ENCODE measurements at places on chromosomes 11 and 22. TPM values are rescaled to one million over a fixed set of nuclear protein-coding genes. Genes with fewer than 3 reads are reported as not detected.

The F2 gene
- total RNA-seq = 0.19 TPM

The FIBIN gene
- 45.4 TPM for total RNA-seq

The BARX2 gene
- total RNA-seq = not detected

The PRDM11 gene
- 25.4 TPM for total RNA-seq

The MAPK12 gene
- total RNA-seq = 24.8 TPM

The APOBEC3H gene
- total RNA-seq = not detected

The RFPL1 gene
- not detected for total RNA-seq

The OR52E8 gene
- total RNA-seq = not detected

- DNase-seq = no peak
- H3K4me3 ChIP-seq = no peak overlapping the region
- H3K36me3 ChIP-seq = no peaks in the 10 kb centered on the region
- H3K4me1 ChIP-seq = no peaks in the 10 kb centered on the region
- H3K27ac ChIP-seq = no peak overlapping the region
Measured at GRCh38 chr22:16949561-16949960, 58.5 kb downstream of the GAB4 start.

- no peaks in the 10 kb centered on the region for H3K36me3 ChIP-seq
- no peak overlapping the region for H3K27ac ChIP-seq
- H3K4me3 ChIP-seq = no peak overlapping the region
- no peak for DNase-seq
- H3K4me1 ChIP-seq = peaks cover 4% of the 10 kb centered on the region
Measured at GRCh38 chr11:82732348-82732733, 1.3 kb downstream of the FAM181B start.

GRCh38 chr11:72816404-72816990 is 2.3 kb downstream of the ATG16L2 start:
- H3K4me1 ChIP-seq = peaks cover 35% of the 10 kb centered on the region
- no peaks in the 10 kb centered on the region for H3K27me3 ChIP-seq
- DNase-seq = no peak
- peak overlapping the region; percentile 18 for H3K4me3 ChIP-seq
- no peak overlapping the region for H3K27ac ChIP-seq

- H3K27me3 ChIP-seq = no peaks in the 10 kb centered on the region
- no peak overlapping the region for H3K27ac ChIP-seq
- H3K4me3 ChIP-seq = no peak overlapping the region
Measured at GRCh38 chr11:27913650-27914049, 194.3 kb downstream of the KIF18A start.

- H3K36me3 ChIP-seq = peaks cover 2% of the 10 kb centered on the region
- no peak overlapping the region for H3K27ac ChIP-seq
- peaks cover 41% of the 10 kb centered on the region for H3K4me1 ChIP-seq
Measured at GRCh38 chr11:100793525-100793924, 106.4 kb downstream of the ARHGAP42 start.

GRCh38 chr11:110891411-110891810 is 179.2 kb upstream of the ARHGAP20 start:
- no peak for DNase-seq
- peaks cover 2% of the 10 kb centered on the region for H3K4me1 ChIP-seq
- H3K27me3 ChIP-seq = peaks cover 3% of the 10 kb centered on the region
- H3K36me3 ChIP-seq = no peaks in the 10 kb centered on the region
- H3K27ac ChIP-seq = no peak overlapping the region

- no peak overlapping the region for H3K4me3 ChIP-seq
- H3K27me3 ChIP-seq = no peaks in the 10 kb centered on the region
- no peak overlapping the region for H3K27ac ChIP-seq
- DNase-seq = no peak
- H3K4me1 ChIP-seq = peaks cover 3% of the 10 kb centered on the region
- peaks cover 22% of the 10 kb centered on the region for H3K36me3 ChIP-seq
Measured at GRCh38 chr11:66432597-66432996, 6.1 kb downstream of the MRPL11 start.

GRCh38 chr11:17954395-17955252 is 58.2 kb downstream of the SERGEF start:
- no peaks in the 10 kb centered on the region for H3K27me3 ChIP-seq
- peaks cover 31% of the 10 kb centered on the region for H3K36me3 ChIP-seq
- H3K4me1 ChIP-seq = no peaks in the 10 kb centered on the region
- no peak for DNase-seq
- H3K27ac ChIP-seq = no peak overlapping the region
- no peak overlapping the region for H3K4me3 ChIP-seq

- H3K27ac ChIP-seq = no peak overlapping the region
- H3K4me3 ChIP-seq = no peak overlapping the region
- no peaks in the 10 kb centered on the region for H3K27me3 ChIP-seq
- H3K36me3 ChIP-seq = no peaks in the 10 kb centered on the region
Measured at GRCh38 chr22:49951000-49951677, 9.4 kb upstream of the PIM3 start.

- H3K27me3 ChIP-seq = no peaks in the 10 kb centered on the region
- no peaks in the 10 kb centered on the region for H3K4me1 ChIP-seq
- H3K27ac ChIP-seq = no peak overlapping the region
- no peak for DNase-seq
- peaks cover 22% of the 10 kb centered on the region for H3K36me3 ChIP-seq
Measured at GRCh38 chr11:44159848-44160721, 64.6 kb downstream of the EXT2 start.

GRCh38 chr11:73323464-73323863 is 15.4 kb downstream of the ARHGEF17 start:
- DNase-seq = no peak
- H3K27me3 ChIP-seq = no peaks in the 10 kb centered on the region
- peaks cover 8% of the 10 kb centered on the region for H3K36me3 ChIP-seq
- H3K4me3 ChIP-seq = no peak overlapping the region
- H3K27ac ChIP-seq = peak overlapping the region; percentile 91
- peaks cover 92% of the 10 kb centered on the region for H3K4me1 ChIP-seq

DNA sequence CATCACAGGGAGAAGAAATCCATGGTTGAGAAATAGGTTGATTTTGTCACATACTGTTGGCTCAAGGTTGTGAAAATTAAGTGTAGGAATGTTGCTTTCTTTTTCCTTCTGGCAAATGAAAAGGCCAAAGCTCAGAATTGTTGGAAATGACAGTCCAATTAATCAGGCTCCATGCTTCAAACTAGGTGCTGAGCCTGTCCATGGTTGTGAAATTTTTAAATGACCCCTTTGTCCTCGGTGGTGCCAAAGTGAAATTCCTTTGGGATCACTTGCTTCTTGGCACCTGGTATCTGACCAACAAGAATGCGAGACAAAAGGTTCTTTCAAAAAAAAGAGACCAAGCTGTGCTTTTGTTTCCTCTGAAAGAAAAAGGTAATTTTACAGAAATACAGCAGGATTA is 451.9 kb downstream of the ETS1 start:
- peaks cover 2% of the 10 kb centered on the region for H3K27me3 ChIP-seq
- H3K27ac ChIP-seq = no peak overlapping the region
- no peak for DNase-seq
- peaks cover 5% of the 10 kb centered on the region for H3K36me3 ChIP-seq
- no peak overlapping the region for H3K4me3 ChIP-seq

GRCh38 chr11:118436639-118437207 is 431 bp downstream of the KMT2A start:
- H3K4me1 ChIP-seq = peaks cover 53% of the 10 kb centered on the region
- no peak for DNase-seq
- peaks cover 5% of the 10 kb centered on the region for H3K36me3 ChIP-seq
- no peaks in the 10 kb centered on the region for H3K27me3 ChIP-seq
- H3K27ac ChIP-seq = peak overlapping the region; percentile 90
- H3K4me3 ChIP-seq = peak overlapping the region; percentile 89

- peaks cover 73% of the 10 kb centered on the region for H3K4me1 ChIP-seq
- H3K27ac ChIP-seq = peak overlapping the region; percentile 63
- no peaks in the 10 kb centered on the region for H3K27me3 ChIP-seq
- no peak for DNase-seq
- H3K4me3 ChIP-seq = no peak overlapping the region
- H3K36me3 ChIP-seq = peaks cover 2% of the 10 kb centered on the region
Measured at GRCh38 chr11:35158701-35159510, 19.9 kb downstream of the CD44 start.

GRCh38 chr11:121933294-121933693 is 182.7 kb downstream of the BLID start:
- H3K4me1 ChIP-seq = peaks cover 15% of the 10 kb centered on the region
- DNase-seq = no peak
- H3K4me3 ChIP-seq = no peak overlapping the region
- no peak overlapping the region for H3K27ac ChIP-seq
- no peaks in the 10 kb centered on the region for H3K36me3 ChIP-seq

GRCh38 chr22:31144223-31144622 is 3.9 kb upstream of the PLA2G3 start:
- H3K4me1 ChIP-seq = peaks cover 17% of the 10 kb centered on the region
- H3K36me3 ChIP-seq = no peaks in the 10 kb centered on the region
- no peak for DNase-seq
- peaks cover 7% of the 10 kb centered on the region for H3K27me3 ChIP-seq
- no peak overlapping the region for H3K27ac ChIP-seq

DNA sequence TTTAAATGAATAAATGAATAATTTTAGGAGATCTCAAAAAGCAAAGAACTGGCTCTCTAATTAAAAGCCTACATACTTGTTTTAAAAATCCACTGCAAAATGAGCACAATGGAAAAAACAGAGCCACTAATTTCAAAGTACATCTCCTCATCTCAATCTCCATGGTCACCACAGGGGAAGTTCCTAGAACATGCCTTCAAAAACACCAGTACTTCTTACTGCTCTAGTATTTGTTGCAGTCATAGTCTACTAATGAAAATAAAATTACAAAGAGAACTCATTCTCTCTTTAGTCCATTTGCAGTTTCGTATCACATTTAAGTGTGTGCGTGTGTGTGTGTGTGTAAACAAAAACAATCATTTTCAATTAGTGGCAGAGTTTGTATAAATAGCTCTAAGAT is 54.0 kb downstream of the PIK3C2A start:
- no peaks in the 10 kb centered on the region for H3K27me3 ChIP-seq
- no peak overlapping the region for H3K27ac ChIP-seq
- no peaks in the 10 kb centered on the region for H3K4me1 ChIP-seq
- no peak for DNase-seq
- no peak overlapping the region for H3K4me3 ChIP-seq

- H3K27ac ChIP-seq = no peak overlapping the region
- no peaks in the 10 kb centered on the region for H3K36me3 ChIP-seq
- no peaks in the 10 kb centered on the region for H3K27me3 ChIP-seq
- H3K4me1 ChIP-seq = peaks cover 15% of the 10 kb centered on the region
- DNase-seq = no peak
Measured at GRCh38 chr11:75319035-75319877, 32.2 kb downstream of the ARRB1 start.

DNA sequence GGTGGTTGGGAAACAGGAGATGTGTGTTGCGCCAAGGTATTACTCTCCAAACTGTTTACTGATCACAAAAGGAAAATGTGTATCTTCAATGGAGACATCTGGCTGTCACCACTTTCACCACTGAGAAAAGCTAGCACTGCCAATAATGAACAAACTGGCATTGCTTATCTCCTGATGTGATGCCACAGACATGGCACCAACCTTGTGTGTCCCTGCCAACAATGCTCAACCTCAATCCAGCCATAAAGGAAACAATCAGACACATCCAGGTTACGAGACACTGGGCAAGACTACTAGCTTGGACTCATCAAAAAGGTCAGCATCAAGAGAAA is 28.1 kb downstream of the GNB1L start:
- no peaks in the 10 kb centered on the region for H3K27me3 ChIP-seq
- H3K36me3 ChIP-seq = peaks cover 2% of the 10 kb centered on the region
- DNase-seq = no peak
- no peak overlapping the region for H3K4me3 ChIP-seq

DNA sequence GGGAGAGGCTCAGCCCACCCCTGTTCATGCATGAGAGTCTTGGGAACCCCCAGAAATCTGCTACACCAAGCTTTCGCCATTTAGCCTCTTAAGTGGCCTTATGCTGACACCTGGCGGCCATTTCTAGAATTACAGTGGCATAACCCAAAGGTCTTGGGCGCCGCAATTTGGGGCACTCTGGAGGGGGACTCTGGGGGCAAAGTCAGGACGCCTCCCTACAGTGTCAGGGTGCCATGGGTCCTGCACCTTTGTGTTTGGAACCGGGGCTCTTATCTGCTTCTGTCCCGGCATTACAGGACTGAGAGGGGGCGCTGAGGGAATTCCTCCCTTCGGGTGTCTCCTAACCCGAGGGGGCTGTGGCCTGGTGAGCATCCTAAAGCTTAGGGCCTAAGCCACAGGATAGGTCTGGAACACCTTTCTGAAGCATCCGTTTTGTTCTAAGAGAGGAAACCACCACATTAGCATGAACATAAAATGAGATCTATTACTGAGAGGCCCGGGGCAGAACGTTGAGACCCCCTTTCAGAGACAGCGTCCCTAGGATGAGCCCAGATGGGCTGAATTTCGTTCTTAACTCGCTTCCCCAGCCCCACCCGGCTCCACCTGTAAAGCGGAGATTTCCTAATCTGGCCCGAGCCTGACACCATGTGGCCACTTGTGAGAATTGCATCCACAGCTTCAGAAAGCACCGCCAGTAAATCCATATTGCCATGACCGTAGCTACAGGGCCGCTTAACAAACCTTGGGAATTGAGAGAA is 9.3 kb downstream of the INS start:
- peaks cover 28% of the 10 kb centered on the region for H3K4me1 ChIP-seq
- no peaks in the 10 kb centered on the region for H3K36me3 ChIP-seq
- H3K4me3 ChIP-seq = no peak overlapping the region
- peaks cover 26% of the 10 kb centered on the region for H3K27me3 ChIP-seq

DNA sequence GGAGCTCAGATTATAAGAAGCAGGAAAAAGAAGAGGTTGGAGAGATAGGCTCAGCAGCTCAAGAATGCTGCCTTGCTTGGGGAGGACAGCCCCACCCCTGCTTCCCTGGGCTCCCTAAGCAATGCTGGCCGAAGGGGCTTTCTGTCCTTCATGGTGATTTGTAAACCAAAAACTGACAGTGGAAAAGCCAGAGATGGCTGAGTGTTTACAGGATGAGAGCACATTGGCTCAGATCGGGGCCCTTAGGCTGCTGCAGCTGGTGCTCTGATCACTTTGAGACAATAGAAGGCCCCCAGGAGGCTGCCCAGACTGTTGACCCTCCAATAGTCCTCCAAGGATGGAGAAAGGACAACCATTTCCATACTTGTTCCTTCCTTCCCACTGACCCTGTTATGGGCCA is 28.8 kb upstream of the AMOTL1 start:
- DNase-seq = no peak
- peaks cover 22% of the 10 kb centered on the region for H3K4me1 ChIP-seq
- no peak overlapping the region for H3K27ac ChIP-seq
- no peaks in the 10 kb centered on the region for H3K36me3 ChIP-seq
- H3K4me3 ChIP-seq = no peak overlapping the region

All from osteocyte (in vitro differentiated cells).